ENCODE measurements at places on chromosomes 3 and 15.

DNA sequence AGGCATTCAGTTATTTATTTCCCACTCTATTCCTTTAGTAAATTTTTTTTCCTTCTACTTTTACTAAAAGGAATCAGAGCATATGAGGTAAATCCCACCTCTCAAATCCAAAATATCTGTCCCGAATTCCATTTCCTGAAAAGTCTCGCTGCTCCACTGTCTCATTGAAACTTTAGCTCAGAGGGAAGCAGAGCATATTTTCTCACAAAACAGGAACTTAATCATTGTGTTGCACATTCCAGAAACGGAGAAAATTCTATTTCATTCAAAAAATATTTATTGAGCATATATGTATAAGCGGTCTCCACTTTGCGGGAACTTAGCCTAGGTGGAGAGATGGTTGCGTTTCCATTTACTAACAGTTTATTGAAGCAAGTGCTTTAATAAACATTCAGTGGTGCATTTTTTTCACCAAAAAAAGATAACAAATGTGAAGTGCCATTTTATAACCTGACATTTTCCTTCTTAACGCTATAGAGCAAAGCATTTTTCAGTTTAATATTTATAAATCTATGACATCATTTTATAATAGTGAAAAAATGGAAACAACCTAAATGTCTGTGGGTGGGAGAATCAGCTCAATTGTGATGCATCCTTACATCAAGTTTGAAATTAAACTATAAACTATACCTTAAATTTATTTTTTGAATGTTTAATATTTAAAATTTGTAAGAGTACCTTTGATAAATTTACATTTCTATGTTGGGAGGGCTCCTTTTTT lies 67.2 kb upstream of the CSTA start:
- H3K27ac ChIP-seq = no peak overlapping the region
- H3K36me3 ChIP-seq = no peaks in the 10 kb centered on the region
- H3K4me1 ChIP-seq = peaks cover 5% of the 10 kb centered on the region
- no peak for DNase-seq

DNA sequence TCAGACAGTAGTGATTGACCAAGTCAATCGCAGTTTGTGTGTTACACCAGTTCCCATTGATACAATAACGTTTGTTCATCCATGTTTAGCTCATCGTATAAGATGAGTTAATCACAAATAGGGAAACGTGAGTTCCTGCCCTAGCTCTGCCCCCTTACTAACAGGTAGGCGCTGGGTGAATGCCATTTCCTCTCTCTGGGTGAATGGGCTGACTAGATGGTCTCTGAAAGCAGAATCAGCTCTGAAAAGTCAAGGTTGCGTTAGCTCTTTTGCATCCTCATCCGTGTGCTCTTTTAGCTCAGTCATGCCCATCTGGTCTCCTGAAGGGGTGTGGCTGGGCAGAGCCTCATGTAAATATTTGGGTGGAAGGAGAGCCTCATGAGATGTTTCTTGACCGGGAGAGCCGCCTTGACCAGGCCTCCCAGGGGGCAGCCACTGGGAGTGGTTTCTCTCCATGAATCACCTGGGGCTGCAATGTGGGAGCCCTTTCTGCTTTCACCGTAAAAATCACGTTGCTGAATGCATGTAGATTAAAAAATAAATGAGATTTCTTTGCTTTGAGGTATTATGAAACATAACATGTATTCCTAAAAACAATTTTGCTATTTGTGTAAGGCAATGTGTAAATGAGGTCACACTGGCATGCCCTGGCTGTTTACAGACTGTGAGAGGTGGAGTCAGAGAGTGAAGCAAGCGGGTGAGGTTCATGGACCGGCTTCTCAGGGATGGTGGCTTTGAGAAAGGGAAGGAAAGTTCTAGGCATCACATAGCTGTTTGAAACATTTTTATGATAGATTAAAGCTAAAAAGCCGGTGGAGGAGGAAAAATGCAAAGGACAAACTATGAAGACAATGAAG lies 108.4 kb upstream of the RASGRP1 start:
- H3K27ac ChIP-seq = peak overlapping the region; percentile 89
- peaks cover 70% of the 10 kb centered on the region for H3K4me1 ChIP-seq
- H3K27me3 ChIP-seq = no peaks in the 10 kb centered on the region
- no peak overlapping the region for H3K4me3 ChIP-seq

DNA sequence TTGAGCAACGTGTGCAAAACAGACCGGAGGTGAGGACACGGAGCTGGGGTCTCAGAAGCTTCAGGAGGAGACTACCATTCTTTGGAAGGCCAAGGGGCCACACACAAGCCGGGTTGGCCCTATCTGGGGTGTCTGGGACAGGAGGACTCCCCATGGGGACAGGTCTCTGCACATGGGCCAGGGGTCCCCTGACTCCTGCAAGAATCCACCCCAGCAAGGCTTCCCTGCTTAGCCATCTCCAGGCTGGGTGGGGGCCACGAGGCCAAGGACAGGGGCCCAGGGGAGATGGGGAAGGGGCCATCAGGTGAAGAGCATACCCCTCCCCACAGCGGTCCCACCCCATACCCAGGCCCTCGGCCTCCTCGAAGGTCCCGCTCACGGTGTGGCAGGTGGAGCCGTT lies 38.5 kb downstream of the ADAMTS7 start:
- H3K4me3 ChIP-seq = no peak overlapping the region
- no peak overlapping the region for H3K27ac ChIP-seq
- no peaks in the 10 kb centered on the region for H3K27me3 ChIP-seq
- no peaks in the 10 kb centered on the region for H3K36me3 ChIP-seq
- H3K4me1 ChIP-seq = no peaks in the 10 kb centered on the region

- H3K27ac ChIP-seq = no peak overlapping the region
- H3K4me1 ChIP-seq = no peaks in the 10 kb centered on the region
- H3K36me3 ChIP-seq = peaks cover 8% of the 10 kb centered on the region
Observed at GRCh38 chr3:197524128-197524527, 31.6 kb downstream of the BDH1 start.

GRCh38 chr3:54830658-54831057 lies 97.2 kb downstream of the LRTM1 start:
- no peaks in the 10 kb centered on the region for H3K36me3 ChIP-seq
- no peak overlapping the region for H3K4me3 ChIP-seq
- DNase-seq = no peak

DNA sequence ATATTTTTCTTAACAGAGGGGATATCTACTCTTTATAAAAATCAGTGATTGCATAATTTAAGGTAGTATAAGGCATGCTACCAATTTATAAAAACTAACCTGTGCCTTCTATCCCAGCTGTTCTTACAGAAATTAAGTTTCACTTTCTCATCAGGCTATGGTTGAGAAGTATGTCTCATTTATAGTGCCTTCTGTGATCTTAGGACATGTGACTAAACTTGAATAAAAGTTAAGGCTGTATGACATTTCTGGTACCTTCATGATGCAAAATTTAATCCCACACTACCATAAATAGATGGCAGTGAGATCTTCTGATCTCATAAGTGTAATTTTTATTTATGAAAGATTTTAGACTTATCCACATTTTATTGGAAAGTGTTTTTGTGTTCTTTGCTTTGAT lies 12.6 kb downstream of the TIPARP start:
- no peaks in the 10 kb centered on the region for H3K27me3 ChIP-seq
- peak; percentile 11 for DNase-seq
- H3K4me3 ChIP-seq = no peak overlapping the region
- H3K27ac ChIP-seq = no peak overlapping the region
- H3K4me1 ChIP-seq = peaks cover 95% of the 10 kb centered on the region

DNA sequence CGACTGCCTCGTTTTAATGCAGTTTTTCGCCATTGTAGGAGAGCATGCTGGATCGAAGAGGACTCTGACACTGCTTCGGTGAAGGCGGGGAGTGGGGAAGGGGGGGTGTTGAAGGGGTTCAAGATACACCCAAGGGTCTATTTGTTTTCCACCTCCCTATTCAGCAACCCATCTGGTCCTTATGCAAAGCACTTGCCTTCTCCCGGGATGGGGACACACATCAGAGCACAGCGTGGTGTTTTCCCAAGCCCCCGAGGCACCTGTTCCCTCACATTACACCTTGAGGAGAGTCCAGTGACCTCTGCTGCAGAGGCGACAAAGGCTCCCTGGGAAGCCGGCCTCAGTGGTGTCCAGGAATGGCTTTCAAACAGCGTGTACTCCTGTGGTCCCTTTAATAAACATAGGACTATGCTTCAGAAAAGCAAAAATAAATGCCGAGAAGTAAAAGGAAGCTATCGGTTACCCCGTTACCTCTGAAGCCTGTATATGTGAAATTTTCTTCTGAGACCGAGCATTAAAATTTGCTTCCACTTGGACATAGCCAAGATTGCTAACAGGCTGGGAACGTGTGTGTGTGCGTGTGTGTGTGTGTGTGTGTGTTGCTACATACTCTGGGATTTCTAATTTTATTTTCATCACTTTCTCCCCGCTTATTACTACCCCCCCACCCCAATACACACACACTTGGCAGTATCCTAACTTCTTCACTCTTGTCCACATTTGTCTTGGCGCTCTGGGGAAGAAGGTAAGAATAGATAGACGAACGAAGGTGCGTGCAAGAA lies 53.2 kb downstream of the CCDC54 start:
- H3K27me3 ChIP-seq = no peaks in the 10 kb centered on the region
- peaks cover 18% of the 10 kb centered on the region for H3K4me1 ChIP-seq
- H3K36me3 ChIP-seq = no peaks in the 10 kb centered on the region
- H3K4me3 ChIP-seq = no peak overlapping the region

- no peak overlapping the region for H3K4me3 ChIP-seq
- H3K4me1 ChIP-seq = no peaks in the 10 kb centered on the region
- no peak for DNase-seq
- H3K27ac ChIP-seq = no peak overlapping the region
- no peaks in the 10 kb centered on the region for H3K27me3 ChIP-seq
Observed at GRCh38 chr3:33989229-33989628, 190.8 kb downstream of the PDCD6IP start.

GRCh38 chr15:92714077-92714476 lies 58.5 kb upstream of the FAM174B start:
- H3K4me1 ChIP-seq = peaks cover 12% of the 10 kb centered on the region
- no peak for DNase-seq
- no peak overlapping the region for H3K27ac ChIP-seq
- H3K36me3 ChIP-seq = no peaks in the 10 kb centered on the region

DNA sequence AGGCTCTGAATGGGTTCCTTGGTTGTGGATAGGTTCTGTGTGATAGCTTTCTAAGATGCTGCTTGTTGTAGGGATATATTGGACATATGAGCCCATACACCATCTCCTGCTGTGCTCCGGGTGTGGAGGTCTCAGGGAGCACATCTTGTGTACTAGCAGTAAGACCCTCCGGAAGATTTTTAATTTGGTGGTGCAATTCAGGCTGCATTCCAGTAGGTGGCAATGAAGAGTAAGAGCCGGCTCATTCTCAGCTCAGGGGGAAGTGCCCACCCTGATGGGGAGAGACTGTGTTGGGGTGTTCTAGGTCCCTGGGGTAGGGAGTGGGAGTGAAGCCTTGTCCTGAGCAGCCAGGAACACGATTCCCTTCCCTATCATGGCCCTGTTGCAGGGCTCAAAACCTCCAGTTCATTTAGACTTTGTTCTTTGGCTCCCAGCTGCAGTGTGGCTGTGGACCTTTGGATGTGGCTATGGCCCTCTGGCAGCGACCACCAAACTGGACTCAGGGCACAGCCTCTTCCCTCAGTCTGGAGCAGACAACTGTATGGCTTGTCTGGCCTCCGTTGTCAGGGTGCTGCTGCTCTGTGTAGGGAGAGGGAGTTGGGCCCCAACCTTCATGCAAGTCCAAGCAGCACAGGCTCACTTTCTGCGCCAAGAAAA lies 104.7 kb downstream of the UNC13C start:
- no peaks in the 10 kb centered on the region for H3K36me3 ChIP-seq
- no peak overlapping the region for H3K4me3 ChIP-seq
- H3K27me3 ChIP-seq = no peaks in the 10 kb centered on the region
- no peak for DNase-seq

GRCh38 chr3:177906126-177906511 lies 630.1 kb upstream of the KCNMB2 start:
- no peak for DNase-seq
- H3K36me3 ChIP-seq = no peaks in the 10 kb centered on the region
- H3K4me3 ChIP-seq = no peak overlapping the region

DNA sequence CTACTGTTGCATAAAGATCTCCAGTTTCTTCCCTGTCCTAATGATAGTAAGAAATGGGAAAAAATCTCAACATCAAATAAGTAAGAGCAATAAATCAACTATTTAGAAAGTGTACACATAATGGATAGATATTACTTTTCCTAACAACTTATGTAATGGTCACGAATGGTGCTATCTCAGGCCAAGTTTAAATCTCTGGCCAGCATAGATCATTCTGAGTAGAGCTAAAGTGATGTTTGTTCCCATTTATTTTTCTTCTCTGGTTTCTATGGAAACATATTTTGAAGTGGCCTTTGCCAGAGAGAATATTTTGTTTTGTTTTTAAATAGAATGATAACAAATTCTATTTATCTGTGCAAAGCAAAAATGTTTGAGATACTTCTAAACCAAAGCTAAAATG lies 249.7 kb upstream of the TTC14 start:
- no peaks in the 10 kb centered on the region for H3K4me1 ChIP-seq
- H3K4me3 ChIP-seq = no peak overlapping the region

DNA sequence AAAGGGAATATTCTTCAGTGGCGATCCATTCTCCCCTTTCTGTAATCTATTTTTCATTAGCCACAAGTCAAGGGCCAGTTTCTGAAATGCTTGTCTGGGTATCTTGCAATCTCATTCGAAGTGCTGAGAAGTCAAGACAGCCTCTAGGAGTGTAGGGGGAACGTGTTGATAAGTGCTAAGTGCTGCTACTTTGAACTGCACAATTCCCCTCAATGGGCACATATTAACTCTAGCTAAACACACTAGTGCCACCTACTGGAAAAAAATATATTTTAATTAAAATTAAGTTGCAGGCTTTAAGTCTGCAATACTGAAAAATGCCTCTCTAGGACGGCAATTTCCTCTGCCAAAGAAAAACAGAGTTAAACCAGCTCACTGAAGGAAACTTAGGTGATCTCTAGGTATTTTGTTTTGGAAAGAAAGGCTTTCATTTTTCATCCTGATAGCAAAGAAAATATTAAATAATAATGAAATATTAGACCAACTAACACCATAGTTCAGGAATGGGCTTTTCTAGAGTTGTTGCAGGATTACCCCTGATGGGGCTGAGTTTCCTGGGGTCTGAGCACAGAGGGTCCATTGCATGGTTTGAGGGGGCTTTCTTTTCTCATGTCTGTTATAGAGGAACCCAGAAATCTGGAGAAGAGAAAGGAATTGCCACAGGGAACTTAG lies 181.9 kb upstream of the KBTBD8 start:
- H3K4me3 ChIP-seq = no peak overlapping the region
- H3K27me3 ChIP-seq = no peaks in the 10 kb centered on the region
- no peaks in the 10 kb centered on the region for H3K4me1 ChIP-seq
- no peaks in the 10 kb centered on the region for H3K36me3 ChIP-seq
- peak; percentile 60 for DNase-seq
- no peak overlapping the region for H3K27ac ChIP-seq

DNA sequence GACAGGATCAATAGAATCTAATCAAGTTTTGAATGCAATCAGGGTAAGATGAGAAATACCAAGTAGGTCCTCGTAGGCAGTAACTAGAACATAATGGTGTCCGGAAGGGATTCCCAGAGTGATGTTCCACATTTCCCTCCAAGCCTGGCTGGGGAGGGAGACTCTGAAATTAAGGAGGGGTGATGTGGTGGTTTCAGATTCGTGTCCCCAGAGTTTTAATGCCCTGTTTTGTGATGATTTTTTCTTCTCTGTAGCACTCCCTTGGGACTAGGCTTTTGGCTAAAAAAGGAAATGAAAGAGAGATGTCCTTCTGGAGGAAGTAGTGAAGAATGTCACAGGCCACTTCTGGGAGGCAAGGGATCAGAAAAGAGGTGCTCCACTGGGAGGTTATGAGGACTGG lies 108.3 kb upstream of the CACNA2D3 start:
- no peaks in the 10 kb centered on the region for H3K4me1 ChIP-seq
- no peak overlapping the region for H3K27ac ChIP-seq
- H3K27me3 ChIP-seq = no peaks in the 10 kb centered on the region
- DNase-seq = no peak
- no peak overlapping the region for H3K4me3 ChIP-seq
